ENCODE measurements at places on chromosomes 4 and X.

- DNase-seq = no peak
Measured at GRCh38 chrX:147735364-147735763, 176.4 kb upstream of the FMR1 start.

DNA sequence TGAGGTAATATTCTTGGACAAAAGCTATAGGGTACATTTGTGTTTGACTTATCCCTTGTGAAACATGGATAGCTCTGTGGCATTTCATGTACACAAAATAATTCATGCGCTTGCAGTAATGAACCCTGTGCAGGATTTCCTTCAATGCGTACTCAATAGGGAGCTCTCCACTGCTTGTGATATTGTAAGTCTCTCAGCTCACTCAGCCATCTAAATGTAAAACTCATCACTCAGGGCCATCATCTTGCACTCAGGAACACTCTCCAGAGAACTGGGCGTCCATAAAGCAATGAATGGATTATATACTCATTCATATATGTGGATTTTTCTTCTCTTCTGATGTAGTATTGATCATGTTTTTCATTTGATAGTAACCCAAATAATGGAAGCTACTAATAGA, 288.1 kb downstream of the DCTD start:
- no peak for DNase-seq

- DNase-seq = no peak
Measured at GRCh38 chr4:87557348-87557747, 28.2 kb upstream of the SPARCL1 start.

DNA sequence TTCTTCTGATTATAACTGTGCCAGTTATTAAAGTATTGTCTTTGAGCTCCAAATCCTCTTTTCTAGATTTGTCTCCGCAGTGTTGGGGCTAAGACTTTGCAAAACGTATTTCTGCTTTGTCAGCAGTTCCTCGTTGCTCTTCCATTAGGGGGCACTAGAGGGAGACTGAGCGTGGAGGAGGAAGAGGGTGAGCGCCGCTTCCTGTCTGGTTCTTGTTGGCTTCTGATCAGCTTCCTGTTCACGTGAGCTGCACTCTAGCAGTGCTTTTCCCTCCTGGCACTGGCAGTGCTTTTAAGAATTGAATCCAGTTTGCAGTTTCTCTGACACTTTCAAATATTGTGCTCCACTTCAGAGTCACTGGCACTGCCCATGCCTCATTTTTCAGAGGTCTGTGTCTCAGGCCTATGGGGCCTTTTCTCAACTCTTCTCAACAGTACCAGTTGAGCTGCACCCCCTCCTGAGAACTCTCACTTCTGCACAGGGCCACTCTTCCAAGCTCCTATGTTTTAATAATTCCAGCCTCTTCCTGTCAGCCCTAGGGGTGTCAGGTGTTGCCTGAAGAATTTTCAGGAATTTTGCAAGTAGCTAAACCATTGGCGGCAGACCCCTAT, 54.4 kb upstream of the LCORL start:
- DNase-seq = no peak

GRCh38 chrX:70025464-70025863, 24.3 kb downstream of the AWAT2 start:
- no peak for DNase-seq

GRCh38 chr4:152392079-152392478, 143.8 kb downstream of the FBXW7 start:
- DNase-seq = no peak

DNA sequence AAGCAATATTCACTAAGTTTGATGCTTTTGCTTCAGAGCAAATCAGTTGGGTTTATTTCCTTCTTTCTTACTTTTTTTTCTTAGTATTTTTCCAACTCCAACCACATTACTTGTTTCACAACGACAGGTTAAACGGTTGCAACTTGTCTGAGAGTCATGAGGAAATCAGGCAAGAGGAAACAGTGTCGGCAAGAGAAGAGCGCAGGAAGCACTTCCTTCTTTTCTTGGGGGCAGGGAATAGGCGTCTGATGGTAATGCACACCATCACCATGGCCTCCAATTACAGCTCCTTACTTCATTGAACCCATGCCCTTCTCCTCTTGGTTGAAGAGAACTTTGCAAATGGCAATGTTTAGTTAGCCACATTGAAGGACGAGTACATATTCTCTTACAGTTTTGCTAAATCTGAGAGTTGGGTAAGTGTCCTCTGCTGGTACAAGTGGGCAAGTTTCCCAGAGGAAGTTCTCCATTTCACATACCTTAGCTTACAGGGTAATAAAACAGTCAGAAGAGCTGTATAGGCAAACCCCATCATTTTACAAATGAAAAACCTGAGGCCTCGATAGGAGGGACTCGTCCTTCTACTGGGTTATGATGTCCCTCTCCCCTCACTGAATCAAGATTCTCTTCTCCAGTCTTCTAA, 8.3 kb upstream of the CXCL8 start:
- no peak for DNase-seq

GRCh38 chr4:44535981-44536380, 87.4 kb upstream of the KCTD8 start:
- no peak for DNase-seq

DNA sequence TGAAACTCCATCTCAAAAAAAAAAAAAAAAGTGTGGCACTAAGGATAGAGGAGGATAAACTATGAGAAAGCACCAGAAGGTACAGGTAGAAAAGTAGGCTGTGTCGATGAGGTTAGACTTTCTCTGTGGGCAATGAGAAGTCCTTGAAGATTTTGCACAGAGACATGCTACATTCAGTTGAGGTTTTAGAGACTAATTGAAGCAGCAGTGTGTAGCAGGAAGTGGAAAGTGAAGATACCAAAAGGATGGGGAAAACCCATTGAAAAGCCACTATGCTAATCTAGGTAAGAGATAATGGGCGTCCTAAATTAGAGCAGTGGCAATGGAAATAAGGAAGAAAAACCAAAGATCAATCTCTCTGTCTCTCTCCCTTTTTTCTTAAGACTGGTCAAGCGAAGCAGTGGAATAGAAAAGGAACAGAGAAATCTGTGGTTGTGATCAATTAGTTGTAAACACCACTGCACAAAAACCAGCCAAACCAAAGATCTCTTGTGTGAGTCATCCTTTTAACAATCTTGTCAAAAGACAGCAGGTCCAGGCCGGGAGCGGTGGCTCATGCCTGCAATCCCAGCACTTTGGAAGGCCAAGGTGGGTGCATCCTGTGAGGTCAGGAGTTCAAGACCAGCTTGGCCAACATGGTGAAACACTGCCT, 3.5 kb downstream of the SPINK2 start:
- DNase-seq = no peak

DNA sequence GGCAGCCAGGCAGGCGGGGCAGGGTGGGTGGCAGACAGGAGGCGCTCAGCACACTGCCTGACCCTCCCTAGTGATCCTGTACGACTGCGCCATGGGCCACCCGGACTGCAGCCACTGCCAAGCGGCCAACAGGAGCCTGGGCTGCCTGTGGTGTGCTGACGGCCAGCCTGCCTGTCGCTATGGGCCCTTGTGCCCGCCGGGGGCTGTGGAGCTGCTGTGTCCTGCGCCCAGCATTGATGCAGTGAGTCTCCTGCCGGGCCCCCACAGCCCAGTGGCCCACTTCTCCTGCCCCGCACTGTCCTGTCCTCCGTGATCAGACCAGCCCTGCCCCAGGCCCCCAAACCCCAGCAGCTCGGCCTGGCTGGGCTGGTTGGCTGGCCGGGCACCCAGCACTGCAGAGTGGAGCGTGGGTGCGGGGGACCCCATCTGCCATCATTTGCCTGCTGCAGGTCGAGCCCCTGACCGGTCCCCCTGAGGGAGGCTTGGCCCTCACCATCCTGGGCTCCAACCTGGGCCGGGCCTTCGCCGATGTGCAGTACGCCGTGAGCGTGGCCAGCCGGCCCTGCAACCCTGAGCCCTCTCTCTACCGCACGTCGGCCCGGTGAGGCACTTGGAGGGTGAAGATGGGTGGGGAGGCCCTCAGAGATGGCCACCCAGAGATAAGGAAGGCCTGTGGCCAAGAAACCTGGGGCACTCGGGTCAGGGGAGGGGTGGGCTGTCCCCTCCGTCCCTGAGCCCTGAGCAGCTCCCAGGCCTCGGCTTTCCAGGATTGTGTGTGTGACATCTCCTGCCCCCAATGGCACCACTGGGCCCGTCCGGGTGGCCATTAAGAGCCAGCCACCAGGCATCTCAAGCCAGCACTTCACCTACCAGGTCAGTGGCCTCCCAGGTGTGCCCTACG, 7.6 kb downstream of the PLXNB3 start:
- DNase-seq = no peak

GRCh38 chr4:172865103-172865502, 303.5 kb upstream of the GALNT7 start:
- DNase-seq = no peak

GRCh38 chrX:94743478-94743877, 1069.5 kb downstream of the FAM133A start:
- no peak for DNase-seq

DNA sequence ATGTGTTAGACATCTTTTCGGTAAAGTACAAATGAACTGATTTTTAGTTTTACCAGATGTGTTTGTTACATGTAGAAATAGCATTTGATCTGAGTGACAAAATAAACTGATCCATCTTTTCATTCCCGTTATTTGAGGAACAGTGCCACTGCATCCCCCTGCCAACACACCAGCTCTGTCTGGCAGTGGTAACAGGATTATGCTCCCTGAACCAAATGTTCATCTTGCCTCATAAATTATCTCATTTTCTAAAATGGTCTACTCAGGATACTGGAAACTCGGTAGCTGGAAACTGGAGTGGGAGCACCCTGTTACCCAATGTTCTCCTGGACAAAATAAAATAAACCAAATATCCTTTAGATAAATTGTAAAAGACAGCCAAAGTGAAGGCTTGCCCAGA, 171.6 kb downstream of the FAT4 start:
- no peak for DNase-seq

- no peak for DNase-seq
Measured at GRCh38 chr4:150647008-150647407, 65.1 kb downstream of the MAB21L2 start.

GRCh38 chrX:11533199-11533651, 132.5 kb downstream of the ARHGAP6 start:
- no peak for DNase-seq

DNA sequence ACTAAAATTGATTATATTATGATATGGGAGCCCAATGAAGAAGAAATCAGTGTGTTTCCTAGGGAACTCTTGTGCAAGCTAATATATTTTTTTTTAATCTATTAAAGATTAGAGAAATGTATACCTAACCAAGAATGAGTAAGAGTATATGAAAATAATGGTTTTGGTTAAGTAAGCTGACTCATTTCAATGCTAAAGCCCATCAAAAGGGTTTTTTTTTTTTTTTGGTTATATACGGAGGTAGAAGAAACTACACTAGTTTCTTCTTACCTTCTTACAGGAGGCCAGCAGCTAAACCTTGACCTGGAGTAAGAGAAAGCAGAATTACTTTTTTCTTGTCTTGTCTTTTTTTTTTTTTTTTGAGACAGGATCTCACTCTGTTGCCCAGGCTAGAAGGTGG, 27.5 kb downstream of the RUFY3 start:
- DNase-seq = no peak

DNA sequence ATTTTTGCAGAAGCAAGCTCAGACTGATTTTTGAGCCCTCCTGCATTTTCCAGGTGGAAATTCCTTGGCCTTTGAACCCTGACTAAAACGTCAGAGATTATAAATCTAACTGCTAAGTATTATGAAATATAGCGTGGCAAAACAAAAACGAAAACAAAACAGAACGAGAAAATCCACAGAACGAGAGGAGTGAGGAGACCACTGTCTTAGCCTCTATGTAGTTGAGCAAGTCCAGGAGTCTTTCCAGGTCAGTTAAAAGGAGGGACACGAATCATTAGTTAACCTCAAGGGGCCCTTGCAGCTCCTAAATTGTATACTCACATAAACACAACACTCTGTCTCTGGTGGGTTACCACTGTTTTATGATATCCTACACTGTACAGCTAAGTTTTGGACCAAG, 80.2 kb downstream of the SYNPO2 start:
- DNase-seq = no peak

DNA sequence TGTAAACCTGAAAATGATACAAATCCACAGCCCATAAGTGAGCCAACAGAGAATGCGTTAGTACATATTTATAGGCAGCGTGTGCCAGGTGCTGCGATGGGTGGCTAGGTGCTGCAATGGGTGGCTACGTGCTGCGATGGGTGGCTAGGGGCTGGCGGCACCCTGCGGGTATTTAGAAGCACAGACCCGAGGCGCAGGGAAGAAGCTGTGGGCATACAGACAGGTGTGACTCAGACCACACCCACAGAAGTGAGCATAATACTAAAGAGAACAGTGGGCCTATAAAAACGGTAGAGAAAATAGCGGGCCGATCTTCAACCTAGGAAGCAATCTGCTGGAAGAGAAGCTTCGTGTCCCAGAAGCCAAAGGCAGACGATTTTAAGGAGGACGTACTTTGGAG, 81.1 kb downstream of the FAT1 start:
- DNase-seq = no peak

DNA sequence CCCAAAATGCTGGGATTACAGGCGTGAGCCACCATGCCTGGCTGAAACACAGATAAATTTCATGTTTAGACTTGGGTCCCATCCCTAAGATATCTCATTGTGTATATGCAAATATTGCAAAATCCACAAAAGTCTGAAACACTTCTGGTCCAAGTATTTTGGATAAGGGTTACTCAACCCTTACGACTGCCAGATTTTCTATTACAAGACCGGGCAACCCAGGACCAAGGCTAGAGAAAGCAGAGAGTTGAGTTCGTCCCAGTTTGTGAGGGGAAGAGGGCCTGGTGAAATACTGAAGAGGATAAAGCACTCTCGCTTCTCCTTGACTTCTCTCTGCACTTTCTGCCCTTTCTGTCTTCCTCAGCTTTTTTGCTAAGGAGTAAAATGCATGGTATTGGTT, 34.5 kb downstream of the ZFX start:
- DNase-seq = no peak

Data from cortex of kidney (tissue), 1 donor.